Astrocyte of the spinal cord (primary cell): ENCODE measurements at places on chromosomes 11 and 22.

- DNase-seq, result no peak
These were observed 65.6 kb upstream of the FAR1 start for GRCh38 chr11:13602844-13603243.

DNA sequence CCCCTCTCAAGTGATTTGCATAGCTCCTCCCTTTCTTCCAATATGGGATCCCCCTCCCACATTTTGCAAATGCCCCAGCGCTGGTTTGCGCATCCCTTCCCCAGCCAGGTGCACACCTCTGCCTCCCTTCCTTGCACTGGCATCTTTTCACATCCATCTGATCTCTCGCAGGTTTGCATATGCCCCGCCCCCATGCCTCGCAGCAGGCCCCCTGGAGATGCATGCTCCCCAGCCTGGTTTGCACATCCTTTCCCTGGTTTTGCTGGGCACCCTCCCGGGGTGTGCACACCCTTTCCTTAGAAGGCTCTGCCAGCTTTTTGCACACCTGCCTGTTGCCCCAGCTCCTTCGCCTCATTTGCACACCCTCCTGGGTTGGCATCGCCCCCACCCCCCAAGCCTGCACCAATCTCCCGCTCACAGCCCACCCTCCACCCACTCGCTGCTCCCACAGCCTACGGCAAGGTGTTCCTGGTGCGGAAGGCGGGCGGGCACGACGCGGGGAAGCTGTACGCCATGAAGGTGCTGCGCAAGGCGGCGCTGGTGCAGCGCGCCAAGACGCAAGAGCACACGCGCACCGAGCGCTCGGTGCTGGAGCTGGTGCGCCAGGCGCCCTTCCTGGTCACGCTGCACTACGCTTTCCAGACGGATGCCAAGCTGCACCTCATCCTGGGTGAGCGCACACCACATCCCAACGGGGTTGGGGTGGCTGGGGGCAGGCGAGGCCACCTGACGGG lies 917 bp downstream of the RPS6KA4 start:
- DNase-seq, result no peak

DNA sequence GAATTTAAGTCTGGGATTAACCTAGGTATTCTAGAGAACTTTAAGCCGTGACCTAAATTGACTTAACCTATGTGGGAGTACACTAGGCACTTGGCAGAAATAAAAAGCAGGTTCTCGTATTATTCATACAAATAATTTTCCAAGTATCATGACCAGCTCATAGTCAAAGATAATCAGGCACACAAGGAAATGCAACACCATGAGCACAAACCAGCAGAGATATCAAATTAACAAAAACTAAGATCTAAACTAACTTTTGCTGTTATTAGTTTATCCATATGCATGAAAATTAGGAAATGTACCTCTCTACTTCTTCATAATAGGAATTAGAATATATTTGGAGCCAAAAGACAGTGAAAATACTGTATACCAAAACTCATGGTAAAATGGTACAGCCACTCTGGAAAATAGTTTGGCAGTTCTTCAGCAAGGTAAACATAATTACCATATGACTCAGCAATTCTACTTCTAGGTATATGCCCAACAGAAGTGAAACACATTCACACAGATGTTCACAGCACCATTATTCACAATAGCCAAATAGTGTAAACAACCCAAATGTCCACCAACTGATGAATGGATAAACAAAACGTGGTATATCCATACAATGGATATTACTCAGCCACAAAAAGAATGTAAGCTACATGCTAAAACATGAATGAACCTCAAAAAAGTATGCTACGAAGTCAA lies 154.1 kb downstream of the ENTHD1 start:
- no peak for DNase-seq

GRCh38 chr11:134581121-134581626 lies 169.1 kb upstream of the B3GAT1 start:
- DNase-seq, result no peak

DNA sequence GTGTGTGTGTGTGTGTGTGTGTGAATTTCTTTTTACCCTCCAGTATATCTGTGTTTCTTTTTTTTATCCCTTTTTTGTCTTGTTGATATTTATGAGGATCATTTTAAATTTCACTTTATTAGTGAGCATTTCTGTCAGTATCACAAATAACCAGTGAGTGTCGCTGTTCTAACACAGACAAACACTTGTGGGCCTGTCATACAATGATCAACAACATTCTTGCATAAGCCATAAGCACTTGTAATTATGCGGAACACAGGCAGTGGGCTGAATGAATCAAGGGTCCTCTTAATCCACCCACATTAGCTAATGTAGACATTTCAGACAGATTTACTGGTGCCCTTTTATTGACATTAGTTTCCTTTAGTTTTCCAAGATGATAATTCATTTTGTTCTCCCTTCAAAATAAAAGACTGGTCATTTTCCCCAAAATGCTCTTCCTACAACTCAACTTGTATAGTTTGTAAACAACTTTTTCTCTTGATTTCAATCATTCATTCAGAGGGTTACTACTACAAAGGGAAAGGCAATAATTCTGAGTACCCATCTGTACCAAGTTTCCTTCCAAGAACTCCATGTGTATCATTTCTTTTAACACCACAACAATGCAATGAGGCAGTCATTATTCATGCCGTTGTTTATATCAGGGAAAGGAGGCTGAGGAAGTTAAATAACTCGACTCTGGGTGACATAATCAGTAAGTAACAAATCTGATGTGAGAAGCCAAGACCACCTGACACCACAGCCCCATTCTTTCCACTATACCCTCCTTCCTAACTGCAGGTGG lies 34.5 kb upstream of the ANO3 start:
- peak; percentile 71 for DNase-seq

GRCh38 chr11:1759851-1760220 lies 3.9 kb downstream of the CTSD start:
- no peak for DNase-seq
